ENCODE measurements at places on chromosomes 5 and 9. TPM values are rescaled to one million over a fixed set of nuclear protein-coding genes. Genes with fewer than 3 reads are reported as not detected.

SLC25A46 gene
- total RNA-seq, result 46.2 TPM

CCDC69 gene
- 2.8 TPM for total RNA-seq

PDE8B gene
- total RNA-seq, result not detected

FOXE1 gene
- total RNA-seq, result 1.1 TPM

ARSK gene
- total RNA-seq, result 6.9 TPM

CDC37L1 gene
- total RNA-seq, result 10.0 TPM

NCS1 gene
- 42.7 TPM for total RNA-seq

FLT4 gene
- not detected for total RNA-seq

Measured in airway epithelial cell (primary cell).